ENCODE measurements at places on chromosomes 6 and 20. TPM values are rescaled to one million over a fixed set of nuclear protein-coding genes. Genes with fewer than 3 reads are reported as not detected.

Gene BMP5
- not detected for total RNA-seq

Gene POPDC3
- total RNA-seq = 7.3 TPM

Gene OPRM1
- total RNA-seq = not detected

Gene SLA2
- not detected for total RNA-seq

Gene CST8
- total RNA-seq = not detected

All from cardiac ventricle fibroblast (primary cell).